Stimulated activated CD4-positive, alpha-beta T cell treated with anti-CD3 and anti-CD28 coated beads, Interleukin-2, amount 100 ng/mL, for 4 hours (primary cell): ENCODE measurements at places on chromosomes 4 and X.

GRCh38 chr4:42329421-42329820 is 67.9 kb upstream of the SHISA3 start:
- no peak for DNase-seq

DNA sequence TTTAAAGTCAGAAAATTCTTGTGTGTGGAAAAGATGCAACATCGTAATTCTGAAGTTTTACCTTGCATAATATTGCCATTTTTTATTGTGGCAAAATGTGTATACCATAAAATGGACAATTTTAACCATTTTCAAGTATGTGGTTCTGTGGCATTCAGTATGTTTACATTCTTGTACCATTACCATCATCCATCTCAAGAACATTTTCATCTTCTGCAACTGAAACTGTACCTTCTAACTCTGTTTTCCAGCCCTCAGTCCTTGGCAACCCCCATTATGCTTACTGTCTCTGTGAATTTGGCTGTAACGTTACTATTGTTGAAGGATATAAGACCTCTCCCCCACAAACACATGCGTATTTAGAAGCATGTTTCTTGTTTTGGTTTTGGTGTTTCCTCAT is 123.2 kb downstream of the BMPR1B start:
- DNase-seq = no peak

DNA sequence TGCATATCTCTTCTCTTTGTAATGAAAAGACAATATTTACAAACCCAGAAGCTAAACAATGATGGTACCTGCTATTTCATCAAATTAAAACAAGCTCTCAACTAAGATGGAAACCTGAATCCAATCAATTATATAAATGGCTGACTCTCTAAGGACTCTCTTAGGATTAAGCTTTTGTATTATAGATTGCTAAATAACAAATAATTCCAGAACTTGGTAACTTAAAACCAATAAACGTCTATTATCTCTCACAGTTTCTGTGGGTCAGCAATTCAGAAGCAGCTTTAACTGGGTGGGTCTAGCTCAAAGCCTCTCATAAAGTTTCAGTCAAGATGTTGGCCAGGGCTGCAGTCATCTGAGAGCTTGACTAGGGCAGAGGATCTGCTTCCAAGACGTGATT is 12.4 kb downstream of the PHKA2 start:
- no peak for DNase-seq

DNA sequence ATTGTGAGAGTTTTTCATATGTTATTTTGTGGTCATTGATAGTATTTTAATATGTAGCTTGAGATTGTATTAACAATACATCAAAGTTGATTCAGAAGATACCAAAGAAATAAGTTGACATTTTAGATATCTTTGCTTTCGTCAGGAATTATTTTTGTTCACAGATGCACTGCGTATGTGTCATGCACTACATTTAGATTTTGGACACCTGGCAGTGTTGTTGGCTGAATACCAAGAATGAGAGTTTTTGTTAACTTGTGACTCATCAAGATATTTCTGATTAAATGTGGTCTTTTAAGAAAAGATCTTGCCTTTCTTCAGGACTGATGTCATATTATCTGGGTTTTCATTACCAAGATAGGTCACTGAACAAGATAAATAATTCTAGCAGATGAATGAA is 633.4 kb downstream of the CENPC start:
- DNase-seq = no peak

- DNase-seq = no peak
Measured at GRCh38 chr4:88445252-88445651, 11.7 kb upstream of the HERC5 start.

DNA sequence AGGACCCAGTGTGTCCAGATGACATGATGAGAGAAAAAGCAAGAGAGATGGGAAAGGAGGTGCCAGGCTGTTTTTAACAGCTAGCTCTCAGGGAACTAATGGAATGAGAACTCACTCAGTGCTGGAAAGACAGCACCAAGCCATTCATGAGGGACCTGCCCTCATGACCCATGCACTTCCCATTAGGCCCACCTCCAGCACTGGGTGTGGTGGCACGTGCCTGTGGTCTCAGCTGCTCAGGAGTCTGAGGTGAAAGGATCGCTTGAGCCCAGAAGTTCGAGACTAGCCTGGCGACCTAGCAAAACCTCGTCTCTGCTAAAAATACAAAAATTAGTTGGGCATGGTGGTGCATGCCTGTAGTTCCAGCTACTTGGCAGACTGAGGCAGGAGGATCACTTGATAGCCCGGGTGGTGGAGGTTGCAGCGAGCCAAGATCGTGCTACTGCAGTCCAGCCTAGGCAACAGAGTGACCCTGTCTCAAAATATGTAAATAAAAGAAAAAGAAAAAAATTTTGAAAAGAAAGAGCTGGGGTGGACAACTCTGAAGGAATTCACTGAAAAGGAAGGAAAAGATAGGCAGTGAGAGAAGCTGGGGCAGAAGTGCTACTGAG is 50.9 kb downstream of the FAM193A start:
- no peak for DNase-seq

- peak; percentile 37 for DNase-seq
Measured at GRCh38 chrX:73855546-73855945, 292.5 kb downstream of the CHIC1 start.

DNA sequence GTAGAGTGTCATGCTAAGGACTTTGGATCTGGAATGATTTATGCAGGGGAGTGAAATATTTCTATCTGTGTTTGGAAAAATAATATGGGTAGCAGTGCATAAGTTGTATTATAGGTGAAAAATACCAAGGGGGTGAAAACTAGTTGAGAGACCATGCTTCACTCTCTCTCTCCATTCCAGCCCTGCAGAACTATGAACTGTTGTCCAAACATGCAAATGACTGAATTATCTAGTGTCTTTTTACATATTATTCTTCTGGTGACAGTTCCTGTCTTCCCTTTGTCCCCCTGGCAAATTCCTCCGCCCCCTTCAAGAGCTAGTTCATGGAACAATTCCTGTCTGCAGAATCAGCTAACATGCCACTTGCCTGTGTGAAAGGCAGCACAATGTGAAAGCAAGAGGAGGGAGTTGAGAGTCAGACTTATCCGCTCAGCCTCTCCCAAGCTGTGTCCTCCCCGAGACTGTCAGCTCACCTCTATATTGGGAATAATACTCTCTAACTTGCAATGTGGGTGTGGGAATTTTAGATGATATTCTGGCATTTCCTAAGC is 2.3 kb downstream of the PF4 start:
- no peak for DNase-seq

- no peak for DNase-seq
Measured at GRCh38 chr4:26052663-26053541, 138.9 kb downstream of the SMIM20 start.

DNA sequence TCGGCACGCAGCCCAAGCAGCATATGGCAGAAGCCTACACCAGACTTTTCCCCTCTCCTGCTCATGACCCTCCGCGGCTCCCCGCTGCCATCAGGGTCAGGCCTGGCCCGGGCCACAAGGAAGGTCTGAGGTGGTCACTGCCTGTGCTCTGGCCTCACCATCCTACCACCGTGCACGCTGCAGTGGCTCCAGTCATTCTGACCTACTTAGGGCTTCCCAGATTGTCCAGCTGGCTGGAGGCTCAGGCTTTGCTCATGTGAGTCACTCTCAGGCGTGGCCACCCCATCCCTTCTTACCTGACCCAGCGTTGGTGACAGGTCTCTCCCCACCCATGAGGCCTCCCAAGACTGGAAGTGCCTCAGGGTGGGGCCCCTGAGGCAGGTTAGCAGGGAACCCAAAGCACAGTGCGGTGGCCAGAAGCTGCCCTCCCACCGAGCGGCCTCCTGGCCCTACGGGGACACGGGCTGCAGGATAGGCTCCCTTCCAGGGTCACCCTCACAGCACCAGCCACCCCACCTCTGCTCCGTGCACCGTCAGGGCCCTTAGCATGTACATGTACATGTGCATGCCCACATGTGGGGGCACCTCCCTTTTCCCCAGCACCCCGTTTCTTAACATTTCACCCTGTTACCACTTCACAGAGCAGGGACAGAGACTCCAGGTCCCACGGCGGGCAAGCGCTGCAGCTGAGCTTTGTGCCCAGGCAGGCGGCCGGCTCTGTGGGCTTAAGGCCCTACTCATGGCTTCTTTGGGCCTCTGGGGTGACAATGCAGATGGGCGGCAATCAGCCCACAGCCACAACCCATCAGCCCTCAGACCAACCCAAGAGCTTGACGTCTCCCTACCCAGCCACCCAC is 2.2 kb downstream of the TREX2 start:
- DNase-seq = no peak

DNA sequence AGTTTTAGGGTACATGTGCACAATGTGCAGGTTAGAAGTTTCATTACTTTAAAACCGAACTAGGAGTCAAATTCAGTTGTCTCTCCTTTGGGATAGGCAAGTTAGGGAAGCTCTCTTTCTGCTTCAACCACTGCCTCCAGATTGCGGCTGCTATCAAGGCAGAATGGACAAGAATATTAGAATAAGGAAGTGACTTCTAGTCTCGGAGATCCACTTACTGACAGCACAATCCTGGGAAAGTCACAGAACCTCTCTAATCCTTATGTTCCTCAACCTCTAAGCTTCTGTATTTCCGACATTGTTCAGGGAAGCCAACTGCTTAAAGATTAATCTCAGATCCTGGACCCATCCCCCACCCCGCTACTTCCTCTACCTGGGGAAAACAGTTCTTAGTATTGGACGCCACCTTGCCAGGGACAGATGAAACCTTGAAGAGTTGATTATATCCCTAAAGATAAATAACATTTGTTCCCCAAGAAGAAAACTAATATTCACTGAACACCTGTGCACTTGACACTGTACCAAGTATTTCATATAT is 2.1 kb downstream of the NUP62CL start:
- no peak for DNase-seq

GRCh38 chrX:15277604-15278003 is 7.7 kb upstream of the ASB9 start:
- no peak for DNase-seq

DNA sequence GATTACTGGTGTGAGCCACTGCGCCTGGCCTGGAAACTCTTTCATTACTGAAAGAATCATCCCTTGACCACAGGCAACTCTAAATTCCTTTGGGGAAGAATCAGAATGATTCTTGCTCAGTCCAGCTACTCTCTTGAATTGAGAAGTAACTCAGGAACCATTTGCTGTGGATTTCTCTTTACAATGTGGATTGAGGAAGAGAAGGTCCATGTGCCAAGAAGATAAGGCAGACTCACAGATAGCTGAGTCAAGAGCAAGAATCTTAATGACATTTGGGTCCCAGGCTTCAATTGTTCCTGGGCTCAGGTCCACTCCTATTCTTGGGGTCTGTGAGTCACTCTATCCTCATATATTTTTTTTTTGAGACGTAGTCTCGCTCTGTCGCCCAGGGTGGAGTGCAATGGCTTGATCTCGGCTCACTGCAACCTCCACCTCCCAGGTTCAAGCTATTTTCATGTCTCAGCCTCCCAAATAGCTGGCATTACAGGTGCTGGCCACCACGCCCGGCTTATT is 6.2 kb upstream of the MGARP start:
- DNase-seq = no peak

- DNase-seq = no peak
Measured at GRCh38 chrX:155216940-155217440, 730 bp downstream of the VBP1 start.

DNA sequence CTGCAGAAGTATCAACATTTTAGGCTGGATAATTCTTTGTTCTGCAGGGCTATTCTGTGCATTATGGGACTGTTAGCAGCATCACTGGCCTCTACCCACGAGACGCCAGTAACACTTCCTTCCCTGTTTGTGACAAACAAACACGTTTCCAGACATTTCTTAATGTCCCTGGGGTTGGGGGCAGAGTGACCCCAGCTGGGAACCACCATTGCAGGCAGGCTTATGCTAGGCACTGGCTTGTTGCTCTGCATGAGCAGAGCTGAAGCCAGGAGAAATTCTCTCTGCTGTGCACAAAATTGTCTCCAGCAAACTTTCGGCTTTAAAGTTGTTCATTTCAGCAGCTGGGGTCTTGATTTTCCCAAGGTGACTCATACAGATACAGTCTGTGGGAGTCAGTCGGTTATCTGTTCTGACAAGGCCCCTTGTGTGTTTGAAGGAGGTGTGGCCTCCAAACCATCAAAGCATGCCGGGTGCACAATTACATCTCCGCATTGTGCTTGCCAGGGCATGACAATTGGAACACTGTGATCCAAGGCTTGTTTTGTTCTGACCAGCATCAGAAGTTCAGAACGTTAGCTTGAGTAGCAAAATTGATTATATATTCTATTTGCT is 156.4 kb upstream of the BOD1L1 start:
- no peak for DNase-seq

- no peak for DNase-seq
Measured at GRCh38 chr4:27648416-27648815, 787.8 kb downstream of the STIM2 start.

DNA sequence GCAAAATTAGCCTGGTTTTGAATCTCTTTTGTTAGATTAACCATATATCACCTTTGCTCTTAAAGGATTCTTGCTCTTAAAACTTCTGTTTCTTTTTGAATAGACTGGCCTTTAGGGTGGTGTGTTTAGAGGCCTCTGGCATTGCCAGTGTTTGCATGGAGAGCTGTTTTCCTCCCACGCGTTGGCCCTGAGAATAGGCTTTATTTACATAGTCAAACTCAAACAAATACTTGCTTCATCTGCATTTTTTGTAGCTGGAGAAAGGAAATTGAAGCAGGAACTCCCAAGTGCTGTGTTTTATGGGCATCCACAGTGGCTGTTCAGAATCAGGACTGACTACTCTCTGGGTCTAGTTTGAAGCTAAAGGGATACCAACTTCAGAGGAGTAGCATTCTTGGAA is 2.7 kb downstream of the SHROOM2 start:
- DNase-seq = no peak

- DNase-seq = no peak
Measured at GRCh38 chr4:185479507-185479971, 8.0 kb upstream of the CCDC110 start.

GRCh38 chrX:19931146-19931545 is 43.7 kb upstream of the SH3KBP1 start:
- no peak for DNase-seq

GRCh38 chrX:40154853-40155588 is 57.3 kb upstream of the BCOR start:
- DNase-seq = no peak

DNA sequence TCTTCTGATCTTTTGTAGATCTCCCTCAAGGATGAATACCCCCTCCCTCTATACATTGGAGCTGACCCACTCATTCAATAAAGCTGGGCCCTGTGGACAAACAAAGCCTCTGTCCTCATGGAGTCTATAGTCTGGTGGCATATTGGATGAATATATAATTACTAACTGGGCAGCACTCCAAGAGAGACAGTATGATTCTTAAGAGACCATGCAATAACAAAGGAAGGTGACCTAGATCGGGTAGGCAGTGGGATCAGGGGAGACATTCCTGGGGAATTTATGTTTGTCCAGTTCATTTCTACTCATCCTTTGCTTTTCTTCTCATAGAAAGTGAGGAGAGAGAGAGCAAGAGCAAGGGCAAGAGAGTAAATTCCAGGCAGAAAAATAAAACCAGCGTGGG is 23.5 kb upstream of the CXCL13 start:
- DNase-seq = no peak

- no peak for DNase-seq
Measured at GRCh38 chr4:77715414-77716290, 103.5 kb downstream of the CNOT6L start.

DNA sequence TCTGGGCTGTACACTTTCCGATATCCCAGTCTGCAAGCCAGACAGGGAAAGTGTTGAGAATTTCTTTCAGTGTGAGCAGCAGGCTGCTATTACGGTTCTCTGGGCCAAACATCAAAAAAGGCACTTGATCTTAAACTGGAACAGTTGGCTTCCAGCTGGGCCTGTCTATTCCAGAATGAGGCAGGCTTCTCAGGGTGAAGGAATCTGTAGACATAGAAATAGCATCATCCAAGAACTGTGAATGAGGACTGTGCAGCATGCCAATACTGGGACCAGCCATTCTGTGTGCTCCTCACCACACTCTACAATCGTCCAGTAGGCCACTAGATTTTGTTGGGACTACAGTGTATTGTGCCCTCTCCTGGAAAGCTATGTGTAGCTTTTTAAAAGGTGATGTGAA is 31.1 kb downstream of the ART3 start:
- no peak for DNase-seq
